Activated T-helper 1 cell treated with anti-CD3 and anti-CD28 coated beads, Interleukin-12 subunit alpha, Interleukin-12 subunit beta, Interleukin-2, Interleukin-4 antibody, amounts not matched to agents 30 ng/mL and 10 ng/mL and 1 ng/mL, durations not matched to agents 14 hours and 24 hours and 36 hours (primary cell): ENCODE measurements at places on chromosomes 1 and 21.

DNA sequence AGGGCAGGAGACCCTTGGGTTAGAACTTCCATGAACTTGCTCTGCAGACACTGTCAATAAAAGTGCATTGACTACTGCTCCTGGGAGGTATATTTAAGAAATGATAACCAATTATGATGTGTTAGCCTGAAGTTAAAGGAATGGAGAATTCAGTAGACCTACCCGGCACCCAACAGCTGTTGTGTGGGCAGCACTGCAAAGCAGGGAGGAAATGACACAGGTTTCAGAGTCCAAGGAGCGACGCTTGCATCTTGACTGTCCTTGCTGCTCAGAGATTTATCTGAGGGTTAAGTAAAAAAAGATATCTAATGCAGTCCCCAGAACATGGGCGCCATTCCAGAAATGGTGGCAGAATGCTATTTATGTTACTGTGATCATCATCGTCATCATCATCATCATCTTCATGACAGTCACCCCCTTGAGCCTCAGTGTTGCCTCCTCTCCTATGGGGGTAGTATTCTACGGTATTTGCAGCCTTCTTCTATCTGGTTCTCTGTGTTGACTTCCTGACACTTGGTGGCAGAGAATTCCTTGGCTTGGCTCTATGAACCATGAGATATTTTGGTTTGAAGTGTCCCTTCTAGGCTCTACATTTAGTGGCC, 225.9 kb downstream of the KAZN start:
- H3K36me3 ChIP-seq = no peaks in the 10 kb centered on the region
- H3K27ac ChIP-seq = no peak overlapping the region
- no peak for DNase-seq
- H3K4me3 ChIP-seq = no peak overlapping the region

- no peaks in the 10 kb centered on the region for H3K27me3 ChIP-seq
- H3K27ac ChIP-seq = no peak overlapping the region
- no peaks in the 10 kb centered on the region for H3K36me3 ChIP-seq
Measured at GRCh38 chr1:228146417-228147150, 3.1 kb upstream of the GJC2 start.

DNA sequence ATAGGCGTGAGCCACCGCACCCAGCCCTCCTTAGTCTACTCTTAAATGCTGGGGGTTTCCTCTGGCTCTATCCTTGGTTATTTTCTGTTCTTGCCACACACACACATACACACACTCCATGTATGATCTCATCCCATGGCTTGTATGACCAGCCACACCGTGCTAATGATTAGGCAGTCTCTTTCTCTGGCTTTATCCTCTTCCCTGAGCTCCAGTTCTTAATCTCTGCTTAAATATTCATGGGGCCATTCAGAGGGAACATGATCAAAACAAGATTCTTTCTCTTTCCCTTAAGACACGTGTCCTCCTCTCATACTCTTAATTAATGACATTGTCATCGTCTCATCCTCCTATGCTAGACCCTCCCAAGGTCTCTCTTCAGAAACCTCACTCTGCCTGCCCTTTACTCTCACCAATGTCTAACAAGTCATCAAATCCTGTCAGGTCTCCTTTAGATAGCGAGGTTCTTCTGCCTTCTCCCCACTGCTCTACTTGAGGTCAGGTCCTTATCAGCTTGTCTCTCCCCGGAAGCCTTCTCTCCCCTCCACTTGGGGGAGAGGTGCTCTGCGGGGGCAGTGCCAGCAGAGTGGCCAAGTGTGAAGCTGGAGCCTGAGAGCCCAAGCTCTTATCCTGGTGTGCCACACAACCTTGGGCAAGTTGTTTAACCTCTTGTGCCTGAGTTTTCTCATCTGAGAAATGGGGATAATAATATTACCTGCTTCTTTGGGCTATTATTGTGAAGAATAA, 83.0 kb upstream of the GNG12 start:
- no peak for DNase-seq
- no peak overlapping the region for H3K4me3 ChIP-seq
- no peaks in the 10 kb centered on the region for H3K36me3 ChIP-seq
- no peak overlapping the region for H3K27ac ChIP-seq
- H3K4me1 ChIP-seq = no peaks in the 10 kb centered on the region

GRCh38 chr1:48717082-48717481, 59.6 kb downstream of the BEND5 start:
- H3K4me3 ChIP-seq = no peak overlapping the region
- no peaks in the 10 kb centered on the region for H3K4me1 ChIP-seq
- no peak for DNase-seq
- H3K36me3 ChIP-seq = no peaks in the 10 kb centered on the region

DNA sequence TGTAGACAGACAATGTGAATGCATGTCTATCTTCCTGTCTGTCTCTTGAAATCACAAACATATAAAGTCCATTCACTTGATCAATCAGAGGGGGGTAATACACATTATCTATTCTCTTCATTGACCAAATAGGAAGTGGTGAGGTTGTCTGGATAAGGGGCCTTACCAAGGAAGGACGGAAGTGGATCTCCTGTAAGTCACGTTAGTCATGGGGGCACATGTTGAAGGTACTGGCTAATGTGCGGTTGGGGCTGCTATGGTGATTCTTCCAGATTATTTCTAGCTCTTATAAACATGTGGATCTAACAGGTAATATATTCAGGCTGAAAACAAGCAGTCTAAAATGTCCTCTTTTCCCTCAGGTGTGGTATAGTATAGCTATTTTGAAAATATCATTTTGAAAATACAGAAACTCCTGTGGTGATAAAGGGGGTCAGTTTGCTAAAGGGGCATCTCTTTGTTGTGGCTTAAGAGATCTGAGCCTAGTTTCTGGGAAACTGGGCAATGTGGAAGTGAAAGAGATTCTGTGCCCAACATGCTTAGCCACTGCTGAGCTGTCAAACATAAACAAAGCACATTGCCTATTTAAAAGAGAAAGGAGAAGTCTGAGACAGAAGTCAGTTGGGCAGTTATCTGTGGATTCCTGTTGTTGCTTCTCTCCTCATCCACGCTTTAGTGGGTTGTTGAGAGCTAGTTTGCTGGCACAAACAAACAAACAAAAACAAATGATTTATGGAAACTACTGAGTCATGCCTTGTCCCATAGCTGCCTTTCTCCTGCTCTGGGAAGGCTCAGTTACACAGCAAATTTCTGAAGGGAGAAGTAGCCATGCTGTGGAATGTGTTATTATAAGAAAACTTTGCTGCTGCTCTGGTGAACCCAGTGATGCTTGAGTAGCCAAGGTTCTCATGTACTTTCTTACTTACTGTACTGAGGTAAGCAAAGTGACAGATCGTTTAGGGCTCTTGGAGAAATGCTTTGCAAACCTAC, 166.9 kb downstream of the HLX start:
- H3K4me1 ChIP-seq = peaks cover 9% of the 10 kb centered on the region
- DNase-seq = no peak
- H3K27me3 ChIP-seq = peaks cover 2% of the 10 kb centered on the region
- no peak overlapping the region for H3K27ac ChIP-seq

DNA sequence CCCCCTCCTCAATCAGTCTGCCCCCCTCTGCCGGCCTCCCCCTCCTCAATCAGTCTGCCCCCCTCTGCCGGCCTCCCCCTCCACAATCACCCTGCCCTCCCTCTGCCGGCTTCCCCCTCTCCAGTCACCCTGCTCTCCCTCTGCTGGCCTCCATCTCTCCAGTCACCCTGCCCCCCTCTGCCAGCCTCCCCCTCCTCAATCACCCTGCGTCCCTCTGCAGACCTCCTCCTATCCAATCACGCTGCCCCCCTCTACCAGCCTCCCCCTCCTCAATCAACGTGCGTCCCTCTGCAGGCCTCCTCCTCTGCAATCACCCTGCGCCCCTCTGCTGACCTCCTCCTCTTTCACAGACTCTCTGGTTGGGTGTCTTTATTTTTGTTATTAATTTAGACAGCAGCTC, 11.5 kb upstream of the C1orf198 start:
- H3K27me3 ChIP-seq = peaks cover 42% of the 10 kb centered on the region
- DNase-seq = no peak

GRCh38 chr1:9706178-9706577, 54.6 kb downstream of the PIK3CD start:
- no peak overlapping the region for H3K27ac ChIP-seq
- no peaks in the 10 kb centered on the region for H3K27me3 ChIP-seq

GRCh38 chr1:28885472-28885877, 28.9 kb upstream of the EPB41 start:
- peak overlapping the region; percentile 93 for H3K27ac ChIP-seq
- H3K4me3 ChIP-seq = peak overlapping the region; percentile 5
- DNase-seq = no peak
- no peaks in the 10 kb centered on the region for H3K36me3 ChIP-seq

GRCh38 chr1:219460081-219460895, 152.6 kb downstream of the ZC3H11B start:
- H3K4me3 ChIP-seq = no peak overlapping the region
- H3K27me3 ChIP-seq = no peaks in the 10 kb centered on the region
- no peak overlapping the region for H3K27ac ChIP-seq
- peaks cover 12% of the 10 kb centered on the region for H3K4me1 ChIP-seq
- no peaks in the 10 kb centered on the region for H3K36me3 ChIP-seq

DNA sequence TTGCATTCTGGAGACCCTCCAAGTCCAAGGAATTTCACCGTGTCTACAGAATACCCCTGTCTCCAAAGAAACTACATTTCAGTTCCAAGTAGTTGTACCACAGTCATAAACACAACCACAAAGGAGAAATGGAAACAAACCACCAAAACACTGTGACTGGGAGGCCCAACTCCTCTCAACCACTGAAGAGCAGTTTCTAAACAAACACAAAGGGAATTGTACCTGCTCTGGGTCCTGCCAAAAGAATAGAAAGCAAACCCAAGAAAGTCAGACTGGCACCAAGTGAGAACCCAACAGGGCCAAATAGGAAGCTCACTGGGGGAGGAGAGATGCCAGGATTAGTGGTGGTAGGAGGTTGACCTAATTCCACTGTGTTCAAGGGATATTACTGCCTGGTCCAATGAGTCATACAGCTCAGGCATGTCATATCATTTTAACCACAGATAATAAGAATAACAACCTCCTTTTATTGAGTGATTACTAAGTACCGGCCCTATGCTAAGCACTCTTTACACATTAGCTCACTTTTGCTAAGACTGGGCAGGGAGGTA, 123.9 kb upstream of the PPP2R5A start:
- H3K36me3 ChIP-seq = peaks cover 4% of the 10 kb centered on the region
- peaks cover 42% of the 10 kb centered on the region for H3K4me1 ChIP-seq
- no peaks in the 10 kb centered on the region for H3K27me3 ChIP-seq
- DNase-seq = no peak
- H3K27ac ChIP-seq = peak overlapping the region; percentile 72

DNA sequence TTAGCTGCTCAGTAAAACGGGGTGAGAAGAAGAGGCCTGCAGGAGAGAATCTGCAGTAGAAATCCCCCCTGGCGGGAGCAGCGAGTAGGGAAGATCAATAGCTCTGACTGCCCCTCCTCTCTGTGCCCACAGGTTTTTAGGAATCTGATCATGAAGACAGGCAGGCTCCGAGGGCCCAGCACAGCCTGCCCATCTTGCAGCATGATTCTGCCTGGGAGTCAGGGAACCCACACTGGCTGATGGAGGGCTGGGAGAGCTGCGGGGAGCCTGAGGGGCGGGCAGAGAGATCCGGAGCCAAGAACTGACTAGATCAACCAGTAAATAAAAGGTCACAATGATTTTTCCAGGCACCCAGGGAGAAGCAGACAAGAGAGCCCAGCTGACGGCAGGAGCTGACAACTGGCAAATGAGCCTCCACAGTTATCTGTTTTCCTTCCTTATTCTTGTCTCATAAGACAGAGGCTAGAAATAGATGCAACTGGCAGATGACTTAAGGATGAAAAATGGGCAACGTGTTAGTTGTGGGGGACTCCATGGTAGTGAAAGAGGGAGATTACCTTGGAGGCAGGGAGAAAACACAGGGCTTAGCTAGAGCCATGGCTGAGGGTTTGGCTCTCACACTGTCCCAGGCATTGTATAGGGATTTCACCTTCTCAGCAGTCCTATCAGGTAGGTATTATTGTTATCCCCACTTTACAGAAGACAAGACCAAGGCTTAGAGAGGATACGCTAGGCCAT, 116.2 kb downstream of the PLXNA2 start:
- DNase-seq = no peak
- no peak overlapping the region for H3K27ac ChIP-seq
- no peaks in the 10 kb centered on the region for H3K4me1 ChIP-seq
- no peaks in the 10 kb centered on the region for H3K36me3 ChIP-seq
- no peak overlapping the region for H3K4me3 ChIP-seq

GRCh38 chr1:101451888-101452287, 215.1 kb downstream of the S1PR1 start:
- peaks cover 7% of the 10 kb centered on the region for H3K27me3 ChIP-seq
- H3K27ac ChIP-seq = no peak overlapping the region
- peaks cover 34% of the 10 kb centered on the region for H3K4me1 ChIP-seq
- H3K36me3 ChIP-seq = no peaks in the 10 kb centered on the region

DNA sequence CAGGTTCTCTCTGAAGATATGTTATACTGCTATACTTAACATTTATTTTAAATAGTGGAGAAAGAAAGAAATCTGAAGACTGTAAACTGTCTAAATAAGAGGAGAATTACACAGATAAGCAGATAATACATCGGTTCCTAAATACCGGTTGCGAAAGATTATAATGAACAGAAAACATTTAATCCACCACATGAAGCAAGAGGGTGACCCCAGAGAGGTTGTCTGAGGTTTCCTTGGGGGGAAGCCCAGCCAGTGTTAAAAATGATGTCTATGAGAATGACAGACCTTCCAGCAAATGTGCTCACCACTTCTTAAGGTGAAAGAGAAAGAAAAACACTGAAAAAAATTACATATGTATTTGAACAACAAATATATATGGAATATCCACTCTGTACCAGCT, 356.4 kb upstream of the KAZN start:
- DNase-seq = no peak
- H3K27ac ChIP-seq = no peak overlapping the region
- H3K4me1 ChIP-seq = no peaks in the 10 kb centered on the region
- H3K4me3 ChIP-seq = no peak overlapping the region
- H3K36me3 ChIP-seq = no peaks in the 10 kb centered on the region

DNA sequence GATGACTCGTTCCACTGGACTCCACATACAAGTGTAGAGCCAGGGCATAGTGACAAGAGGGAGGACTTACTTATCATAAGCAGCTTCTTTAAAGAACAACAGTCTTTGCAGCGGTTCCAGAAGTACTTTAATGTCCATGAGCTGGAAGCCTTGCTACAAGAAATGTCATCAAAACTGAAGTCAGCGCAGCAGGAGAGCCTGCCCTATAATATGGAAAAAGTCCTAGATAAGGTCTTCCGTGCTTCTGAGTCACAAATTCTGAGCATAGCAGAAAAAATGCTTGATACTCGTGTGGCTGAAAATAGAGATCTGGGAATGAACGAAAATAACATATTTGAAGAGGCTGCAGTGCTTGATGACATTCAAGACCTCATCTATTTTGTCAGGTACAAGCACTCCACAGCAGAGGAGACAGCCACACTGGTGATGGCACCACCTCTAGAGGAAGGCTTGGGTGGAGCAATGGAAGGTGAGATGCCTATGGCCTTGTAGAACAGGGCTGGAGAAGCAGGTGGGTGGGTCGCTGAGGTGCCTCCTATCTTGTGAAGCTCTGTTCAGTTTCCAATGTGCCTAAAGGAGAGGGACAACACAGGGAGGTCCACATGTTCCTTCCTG, 12.1 kb downstream of the MIA3 start:
- DNase-seq = no peak
- no peak overlapping the region for H3K27ac ChIP-seq
- peaks cover 48% of the 10 kb centered on the region for H3K36me3 ChIP-seq
- no peaks in the 10 kb centered on the region for H3K27me3 ChIP-seq
- H3K4me1 ChIP-seq = peaks cover 14% of the 10 kb centered on the region
- no peak overlapping the region for H3K4me3 ChIP-seq

- peaks cover 8% of the 10 kb centered on the region for H3K27me3 ChIP-seq
- no peak overlapping the region for H3K4me3 ChIP-seq
- DNase-seq = no peak
Measured at GRCh38 chr1:34740161-34740868, 14.5 kb upstream of the GJB5 start.

GRCh38 chr1:44785501-44786137, 2.4 kb downstream of the BEST4 start:
- peaks cover 42% of the 10 kb centered on the region for H3K4me1 ChIP-seq
- H3K36me3 ChIP-seq = peaks cover 18% of the 10 kb centered on the region
- no peaks in the 10 kb centered on the region for H3K27me3 ChIP-seq
- H3K4me3 ChIP-seq = peak overlapping the region; percentile 80
- DNase-seq = no peak
